ENCODE measurements at places on chromosomes 6 and 20.

DNA sequence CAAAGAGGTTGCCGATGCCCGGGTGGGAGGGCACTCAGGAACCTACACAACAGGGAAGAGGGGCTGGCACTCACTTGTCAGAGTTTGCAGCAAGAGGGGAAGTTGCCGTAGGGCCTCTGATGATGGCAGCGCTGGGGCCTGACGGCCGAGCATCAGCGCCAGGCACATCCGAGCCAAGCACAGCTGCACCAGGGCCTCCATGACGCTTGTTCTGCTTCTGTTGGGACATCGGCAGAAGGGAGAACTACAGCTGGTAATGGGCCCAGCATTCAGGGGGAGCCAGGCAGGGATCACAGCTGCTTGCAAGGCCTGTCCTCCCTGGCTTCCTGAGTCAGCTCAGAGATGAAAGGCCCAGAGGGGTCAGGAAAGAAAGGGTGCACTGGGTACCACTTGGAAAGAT is 367.7 kb downstream of the CDH4 start:
- no peak for DNase-seq

- DNase-seq: peak; percentile 16
Measured at GRCh38 chr20:34791289-34792020, 34.0 kb downstream of the NCOA6 start.

GRCh38 chr6:97947841-97948240 is 664.8 kb upstream of the MMS22L start:
- DNase-seq: peak; percentile 51

GRCh38 chr6:159913862-159914564 is 23.2 kb downstream of the MAS1 start:
- no peak for DNase-seq

DNA sequence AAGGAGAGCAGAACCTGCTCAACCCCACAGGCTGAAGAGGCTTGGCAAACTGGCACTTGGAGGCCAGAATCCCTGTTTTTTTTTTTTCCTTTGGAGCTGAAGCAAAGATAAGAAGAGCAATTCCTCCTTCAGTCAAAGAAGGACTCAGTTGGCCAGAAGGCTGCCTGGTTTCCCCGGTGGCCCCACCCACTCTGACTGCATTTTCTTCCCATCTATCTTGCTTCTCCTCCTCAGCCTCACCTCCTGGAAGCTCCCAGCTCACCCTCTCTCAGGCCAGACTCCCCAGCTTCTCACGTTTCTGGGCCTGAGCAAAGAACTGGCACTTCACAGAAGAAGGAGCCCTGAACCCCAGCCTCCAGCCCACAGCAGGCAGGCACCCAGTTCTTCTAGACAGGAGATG is 2.4 kb downstream of the LRFN2 start:
- DNase-seq: no peak

GRCh38 chr20:51354191-51354768 is 188.2 kb downstream of the NFATC2 start:
- DNase-seq: no peak

GRCh38 chr6:69790629-69791028 is 6.2 kb downstream of the LMBRD1 start:
- no peak for DNase-seq

GRCh38 chr20:62902926-62903615 is 23.2 kb downstream of the DIDO1 start:
- DNase-seq: no peak

DNA sequence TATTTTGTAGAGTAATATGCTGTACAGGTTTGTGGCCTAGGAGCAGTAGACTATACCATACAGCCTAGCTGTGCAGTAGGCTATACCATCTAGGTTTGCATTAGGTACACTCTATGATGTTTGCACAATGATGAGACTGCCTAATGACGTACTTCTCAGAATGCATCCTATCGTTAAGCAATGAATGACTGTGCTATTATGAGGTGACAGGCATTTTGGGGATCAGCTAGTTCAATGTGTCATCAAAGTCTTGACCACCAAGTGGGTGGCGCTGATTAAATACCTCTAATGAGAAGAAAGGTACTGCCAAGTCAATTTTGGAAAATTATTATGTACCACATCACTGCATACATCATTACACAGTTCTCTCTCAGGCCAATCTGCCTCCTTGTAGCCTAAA is 190.2 kb downstream of the BACH2 start:
- no peak for DNase-seq

GRCh38 chr20:51422514-51423289 is 119.8 kb downstream of the NFATC2 start:
- no peak for DNase-seq

GRCh38 chr6:27765028-27765590 is 147.1 kb downstream of the OR2B2 start:
- no peak for DNase-seq

DNA sequence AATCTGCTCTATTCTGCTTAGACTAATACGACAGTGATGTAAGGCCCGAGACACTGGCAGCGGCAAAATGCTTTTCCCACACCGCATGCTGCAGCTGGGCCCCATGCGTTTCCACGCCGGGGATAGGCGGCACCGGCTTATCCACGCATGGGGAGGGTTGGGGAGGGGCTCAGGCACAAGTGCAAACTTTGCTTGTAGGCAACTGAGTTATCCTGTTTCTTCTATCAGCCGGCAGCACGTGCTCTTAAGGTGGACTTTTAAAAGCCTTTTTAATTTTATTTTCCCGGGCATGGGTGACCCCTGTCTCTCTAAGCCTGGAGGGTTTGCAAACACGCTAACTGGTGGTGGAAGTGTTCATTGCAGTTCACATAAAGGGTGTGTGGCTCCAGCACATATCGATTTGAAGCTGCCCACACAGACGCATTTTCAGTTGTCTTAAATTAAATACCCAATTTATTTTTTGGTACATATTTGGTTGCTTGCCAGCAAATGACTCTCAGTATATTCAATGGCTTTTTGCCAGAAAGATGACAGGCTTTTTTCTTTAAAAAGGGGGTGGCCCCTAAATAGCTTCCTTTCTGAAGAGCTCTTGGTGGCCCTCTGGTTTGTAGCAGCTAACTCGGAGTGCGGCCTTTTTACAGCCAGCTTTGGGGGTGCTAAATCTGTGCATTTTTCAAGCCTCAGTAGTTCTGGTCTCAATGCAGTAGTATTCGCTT is 561.8 kb upstream of the AGPAT4 start:
- no peak for DNase-seq

- DNase-seq: no peak
Measured at GRCh38 chr6:141210901-141211300, 921.8 kb upstream of the GJE1 start.

DNA sequence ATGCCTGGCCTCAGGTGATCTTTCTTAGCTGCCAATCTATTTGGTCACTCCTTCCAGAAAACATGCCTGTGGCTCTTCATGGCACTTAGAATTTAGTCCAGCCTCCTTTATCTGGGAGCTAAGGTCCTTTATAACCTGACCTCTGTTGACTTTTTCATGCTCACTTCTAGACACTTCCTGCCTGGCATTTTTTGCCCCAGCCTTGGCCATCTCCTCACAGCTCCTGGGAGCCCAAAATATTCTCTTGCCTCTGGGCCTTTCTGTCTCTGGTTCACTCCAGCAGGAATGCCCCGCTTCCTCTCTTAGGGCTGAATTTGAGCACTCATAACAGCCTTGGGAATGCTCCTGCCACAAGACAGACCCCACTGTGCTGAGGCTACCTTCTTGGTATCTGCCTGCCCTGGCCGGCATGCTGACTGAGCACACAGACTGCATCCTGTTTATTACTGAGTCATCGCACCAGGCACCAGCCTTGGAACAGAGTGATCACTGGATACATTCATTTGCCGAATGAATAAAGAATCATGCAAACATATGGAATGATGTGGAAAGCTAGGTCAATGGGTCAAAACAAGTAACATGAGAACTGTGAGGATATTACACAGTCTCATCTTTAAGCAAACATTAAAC is 5.8 kb upstream of the EEF1E1 start:
- DNase-seq: no peak

- peak; percentile 24 for DNase-seq
Measured at GRCh38 chr6:26350858-26351543, 14.0 kb upstream of the BTN3A2 start.

- DNase-seq: peak; percentile 64
Measured at GRCh38 chr6:125310994-125311649, 9.4 kb upstream of the HDDC2 start.

DNA sequence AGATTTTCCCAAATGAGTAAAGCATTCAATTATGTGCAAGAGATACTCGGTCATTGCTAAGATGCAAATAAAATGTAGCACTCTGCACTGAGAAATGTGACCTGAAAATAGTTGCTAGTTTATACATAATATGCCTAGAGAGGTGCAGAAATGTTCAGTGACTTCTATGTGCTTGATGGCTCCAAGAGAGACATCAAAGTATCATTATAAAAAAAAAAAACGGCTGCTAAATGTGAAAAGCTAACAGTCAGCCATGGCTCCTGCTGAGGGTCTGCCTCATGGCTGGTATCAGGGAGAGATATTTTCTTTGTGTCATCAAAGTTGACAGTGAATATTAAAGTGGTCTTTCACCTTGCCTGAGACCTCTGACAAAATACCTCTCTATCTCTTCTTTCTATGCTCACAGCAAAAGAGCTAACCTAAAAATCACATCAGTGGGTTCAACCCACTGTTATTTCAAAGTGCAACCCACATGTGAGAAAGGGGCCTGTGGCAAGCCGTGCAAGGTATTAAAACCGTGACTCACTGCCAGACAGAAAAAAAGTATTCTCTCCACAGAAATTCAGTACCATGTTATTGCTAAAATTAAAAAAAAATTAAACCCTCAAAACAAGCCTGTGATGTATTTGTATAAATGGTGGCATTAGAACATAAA is 259.0 kb downstream of the HIVEP2 start:
- DNase-seq: no peak

DNA sequence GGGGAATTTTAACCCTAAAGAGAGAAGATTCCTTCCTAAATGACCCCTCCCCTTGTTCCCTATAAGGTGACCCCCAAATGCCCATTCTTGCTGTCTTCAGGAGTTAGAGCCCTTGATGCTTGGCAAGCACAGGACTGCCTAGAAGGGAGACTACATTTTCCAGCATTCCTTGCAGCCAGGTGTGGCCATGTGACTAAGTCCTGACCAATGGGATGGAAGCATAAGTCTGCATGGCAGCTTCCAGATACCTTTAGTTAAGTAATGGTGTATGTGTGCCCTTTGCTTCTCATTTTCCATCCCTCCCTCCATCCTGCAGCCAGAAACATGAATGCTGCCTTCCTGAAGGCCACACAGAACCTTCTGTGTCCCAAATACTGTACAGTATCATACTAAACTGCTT is 5.5 kb downstream of the BFSP1 start:
- DNase-seq: peak; percentile 33

- peak; percentile 8 for DNase-seq
Measured at GRCh38 chr20:44033344-44033743, 118.7 kb downstream of the TOX2 start.

GRCh38 chr6:143772116-143773086 is 70.7 kb upstream of the LTV1 start:
- no peak for DNase-seq

DNA sequence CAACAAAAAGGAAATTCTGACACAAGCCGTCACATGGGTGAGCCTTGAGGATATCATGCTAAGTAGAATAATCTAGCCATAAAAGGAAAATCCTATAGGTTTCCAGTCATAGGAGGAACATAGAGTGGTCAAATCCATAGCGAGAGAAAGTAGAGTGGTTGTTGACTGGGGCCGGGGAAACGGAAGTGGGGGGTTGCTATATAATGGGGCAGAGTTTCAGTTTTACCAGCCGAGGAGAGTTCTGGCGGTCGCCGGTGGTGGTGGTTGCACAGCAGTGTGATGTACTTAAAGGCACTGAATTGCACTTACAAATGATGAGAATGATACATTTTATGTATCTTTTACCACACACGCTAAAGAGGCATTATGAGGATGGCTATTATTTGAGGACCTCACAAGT is 4.9 kb downstream of the GPR31 start:
- DNase-seq: no peak

GRCh38 chr6:43927532-43928210 is 157.7 kb downstream of the VEGFA start:
- DNase-seq: peak; percentile 35

DNA sequence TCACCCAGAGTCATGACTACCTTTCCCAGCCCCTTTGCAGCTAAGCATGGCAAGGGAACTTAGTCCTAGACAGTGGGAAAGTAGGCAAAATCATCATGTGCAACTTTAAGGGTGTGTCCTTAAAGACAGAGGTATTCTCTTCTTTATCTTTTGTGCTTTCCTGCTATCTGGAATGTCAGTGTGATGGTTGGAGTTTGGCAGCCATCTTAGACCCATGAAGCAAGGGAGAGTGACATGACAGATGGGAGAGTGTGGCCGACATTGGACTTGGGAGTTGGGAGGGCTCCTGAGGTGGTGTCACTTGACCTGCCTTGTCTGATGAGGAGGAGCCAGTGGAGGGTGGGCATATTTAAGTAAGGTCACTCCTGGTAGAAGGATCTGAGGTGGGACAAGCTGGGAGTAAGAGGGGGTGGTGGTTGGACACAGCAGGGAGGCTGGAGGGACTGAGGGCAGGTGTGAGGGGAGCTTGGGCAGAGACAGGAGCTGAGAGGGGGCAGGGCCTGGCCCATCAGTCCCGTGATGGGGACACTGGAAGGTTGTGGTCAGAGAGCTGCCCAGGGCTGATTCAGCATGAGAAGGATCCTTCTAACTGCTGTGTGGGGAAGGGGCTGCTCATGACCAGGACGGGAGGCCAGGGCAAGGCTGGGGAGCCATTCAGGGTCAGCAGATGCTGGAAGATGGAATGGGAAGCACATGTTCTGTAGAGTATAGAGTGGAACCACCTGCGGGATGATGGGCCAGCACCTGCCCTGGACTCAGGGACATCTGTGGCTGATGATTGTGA is 29.5 kb upstream of the SULF2 start:
- DNase-seq: no peak

- no peak for DNase-seq
Measured at GRCh38 chr6:79648328-79648727, 17.2 kb downstream of the SH3BGRL2 start.

DNA sequence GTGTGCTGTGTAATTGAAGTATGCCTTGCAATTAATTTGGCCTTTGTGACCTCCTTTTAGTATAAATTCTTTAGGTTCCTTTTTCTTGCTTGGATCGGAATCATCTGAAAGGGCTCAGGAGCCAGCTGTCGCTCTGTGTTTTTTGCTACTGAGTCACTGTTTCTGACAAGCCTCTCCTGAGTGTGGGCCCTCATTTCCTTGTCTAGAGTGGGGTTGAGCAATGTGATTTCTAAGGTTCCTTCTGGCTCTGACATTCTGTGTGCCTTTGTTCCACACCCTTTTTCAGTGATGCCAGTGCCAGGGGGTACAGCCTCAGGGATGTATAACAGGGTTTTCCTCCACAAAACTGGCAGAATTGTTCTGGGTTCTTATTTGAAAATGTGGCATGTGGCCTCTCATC is 26.5 kb downstream of the DAAM2 start:
- DNase-seq: no peak

All from erythroblast (primary cell).